ENCODE measurements at places on chromosomes 4 and X.

GRCh38 chr4:138092060-138092459, 150.1 kb downstream of the SLC7A11 start:
- DNase-seq, result no peak

DNA sequence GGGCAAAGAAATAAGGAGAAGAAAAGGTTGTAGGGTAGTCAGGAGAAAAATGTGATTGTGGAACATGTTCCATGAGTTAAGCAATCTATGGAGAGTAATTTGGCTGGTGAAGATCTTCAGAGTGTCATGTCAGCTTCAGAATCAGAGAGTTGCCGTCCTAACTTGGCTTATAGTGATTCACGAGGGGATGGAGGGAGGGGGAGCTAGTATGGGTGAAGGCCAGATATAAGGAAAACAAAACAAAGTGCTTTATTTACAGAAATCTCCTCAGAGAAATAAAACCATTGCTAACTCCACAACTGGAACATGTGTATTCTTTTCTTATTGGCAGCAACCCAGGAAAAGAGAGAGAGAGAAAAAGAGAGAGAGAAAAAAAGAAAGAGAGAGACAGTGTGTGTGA, 256.5 kb upstream of the NRK start:
- DNase-seq, result no peak

DNA sequence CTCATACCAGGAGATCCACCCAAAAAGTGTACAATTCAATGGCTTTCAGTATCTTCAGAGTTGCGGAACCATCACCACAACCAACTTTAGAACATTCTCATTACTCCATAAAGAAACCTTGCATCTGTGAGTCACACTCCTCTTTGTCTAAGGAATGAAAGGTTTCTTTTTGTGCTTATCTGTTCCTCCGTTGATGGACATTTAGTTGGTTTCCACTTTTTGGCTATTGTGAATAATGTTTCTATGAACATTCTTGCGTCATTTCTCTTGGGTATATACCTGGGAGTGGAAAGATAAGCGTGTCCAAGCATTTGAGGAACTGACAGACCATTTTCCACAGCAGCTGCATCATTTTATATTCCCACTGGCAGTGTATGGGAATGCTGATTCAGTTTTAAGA, 10.6 kb downstream of the FAM184B start:
- no peak for DNase-seq

- DNase-seq, result no peak
Measured at GRCh38 chr4:142383354-142383753, 462.7 kb downstream of the INPP4B start.

GRCh38 chr4:139316733-139317132, 14.5 kb upstream of the NDUFC1 start:
- no peak for DNase-seq

DNA sequence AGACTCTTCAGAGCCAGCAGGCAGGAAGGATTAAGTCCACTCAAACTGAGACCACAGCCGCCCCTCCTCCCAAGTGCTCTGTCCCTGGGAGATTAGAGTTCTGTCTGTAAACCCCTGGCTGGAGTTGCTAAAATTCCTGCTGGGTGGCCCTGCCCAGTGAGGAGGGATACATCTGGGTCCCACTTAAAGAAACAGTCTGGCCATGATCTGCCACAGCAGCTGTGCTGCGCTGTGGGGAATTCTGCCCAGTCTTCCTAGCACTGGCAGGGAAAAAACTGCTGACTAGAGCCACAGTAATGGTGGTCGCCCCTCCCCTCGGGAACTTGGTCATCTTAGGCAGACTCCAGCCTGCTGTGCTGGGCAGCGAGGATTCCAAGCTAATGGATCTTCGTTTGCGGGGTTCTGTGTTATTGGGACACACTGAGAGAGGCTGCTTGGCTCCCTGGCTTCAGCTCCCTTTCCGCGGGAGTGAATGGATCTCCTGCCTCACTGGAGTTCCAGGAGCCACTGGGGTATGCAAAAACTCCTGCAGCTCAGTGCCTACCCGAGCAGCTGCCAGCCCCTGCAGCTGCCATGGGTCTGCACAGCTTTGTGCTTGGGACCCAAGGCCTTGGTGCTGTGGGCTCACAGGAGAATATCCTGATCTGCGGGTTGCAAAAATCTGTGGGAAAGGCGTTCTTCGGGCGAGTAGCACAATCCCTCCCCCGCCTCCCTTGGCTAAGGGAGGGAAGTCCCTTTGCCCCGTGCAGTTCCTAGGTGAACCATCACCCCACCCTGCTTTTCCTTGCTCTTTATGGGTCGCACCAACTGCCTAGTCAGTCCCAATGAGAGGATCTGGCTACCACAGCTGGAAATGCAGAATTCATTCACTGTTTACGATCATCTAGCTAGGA, 15.7 kb downstream of the ZXDB start:
- DNase-seq, result no peak

- no peak for DNase-seq
Measured at GRCh38 chrX:153338836-153339235, 4.9 kb downstream of the ZNF275 start.

DNA sequence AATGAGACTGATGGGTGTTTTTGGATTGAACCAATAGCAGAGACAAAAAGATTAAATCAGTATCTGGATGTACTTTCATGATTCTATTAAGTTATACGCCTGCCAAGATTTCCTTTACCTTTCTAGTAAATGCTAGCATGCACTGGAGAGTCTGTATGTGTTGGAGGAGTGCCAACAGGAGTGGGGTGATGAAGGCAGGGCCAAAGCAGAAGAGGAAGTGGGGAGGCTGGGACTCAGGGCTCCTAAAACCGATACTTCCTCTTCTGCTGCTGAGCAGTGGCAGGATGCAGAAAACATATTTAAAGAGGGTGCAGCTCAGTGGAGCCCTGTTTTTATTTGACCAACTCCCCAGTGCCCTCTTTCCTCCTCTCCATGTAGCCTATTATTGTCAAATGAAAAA, 5.6 kb downstream of the CYSLTR1 start:
- DNase-seq, result no peak

DNA sequence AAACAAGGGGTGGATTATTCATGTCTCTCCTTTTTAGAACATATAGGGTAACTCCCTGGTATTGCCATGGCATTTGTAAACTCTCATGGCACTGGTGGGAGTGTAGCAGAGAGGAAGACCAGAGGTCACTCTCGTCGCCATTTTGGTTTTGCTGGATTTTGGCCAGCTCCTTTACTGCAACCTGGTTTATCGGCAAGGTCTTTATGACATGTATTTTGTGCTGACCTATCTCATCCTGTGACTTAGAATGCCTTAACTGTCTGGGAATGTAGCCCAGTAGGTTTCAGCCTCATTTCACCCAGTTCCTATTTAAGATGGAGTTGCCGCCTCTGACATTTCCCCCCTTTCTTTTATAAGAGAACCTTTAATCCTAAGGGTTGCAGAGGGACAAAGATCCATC, 45.8 kb downstream of the MGST2 start:
- no peak for DNase-seq

DNA sequence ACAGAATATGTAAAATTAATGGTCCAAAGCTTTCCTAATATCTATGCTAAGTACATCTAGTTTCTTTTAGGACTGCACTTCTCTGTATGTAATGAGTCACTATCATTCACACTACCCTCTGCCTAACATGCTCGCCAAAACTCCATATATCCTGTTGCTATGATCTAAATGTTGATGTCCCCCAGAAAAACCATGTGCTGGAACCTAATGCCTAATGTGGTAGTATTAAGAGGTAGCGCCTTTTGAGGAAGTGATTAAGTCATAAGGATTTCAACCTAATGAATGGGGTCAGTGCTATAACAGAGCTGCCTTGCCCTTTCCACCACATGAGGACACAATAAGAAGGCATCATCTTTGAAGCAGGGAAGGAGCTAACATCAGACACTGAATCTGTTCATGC, 34.9 kb upstream of the NFKB1 start:
- DNase-seq, result no peak

DNA sequence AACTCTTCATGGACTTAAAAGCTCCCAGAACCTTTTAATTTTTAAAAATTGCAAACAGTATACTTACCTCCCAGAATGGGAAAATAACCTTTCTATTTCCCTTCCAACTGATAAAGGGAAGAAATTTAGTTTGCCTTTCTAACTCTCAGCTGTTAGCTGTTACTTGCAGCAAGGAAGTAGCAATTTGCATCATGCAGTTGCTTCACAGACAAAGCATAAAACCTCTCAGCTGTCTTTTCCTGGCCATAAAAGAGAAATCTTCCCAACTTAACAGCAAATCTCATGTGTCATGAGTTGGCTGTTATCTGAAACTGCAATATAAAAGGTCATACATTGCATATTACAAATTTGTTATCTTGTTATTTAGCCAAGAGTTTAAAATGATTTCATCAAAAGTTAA, 18.4 kb downstream of the C4orf17 start:
- no peak for DNase-seq

- DNase-seq, result no peak
Measured at GRCh38 chrX:66544181-66544580, 94.7 kb downstream of the EDA2R start.

All from stimulated activated CD8-positive, alpha-beta memory T cell treated with anti-CD3 and anti-CD28 coated beads, Interleukin-15, amount 100 ng/mL, for 24 hours (primary cell).